ENCODE measurements at places on chromosomes 11 and 22. TPM values are rescaled to one million over a fixed set of nuclear protein-coding genes. Genes with fewer than 3 reads are reported as not detected.

Gene ACRV1
- 0.52 TPM for total RNA-seq

Gene TSPAN18
- 11.5 TPM for total RNA-seq

Gene LDLRAD3
- 39.1 TPM for total RNA-seq

Gene RFPL3
- total RNA-seq, result not detected

Gene YAP1
- total RNA-seq, result 49.6 TPM

Gene OR4D5
- total RNA-seq, result 0.52 TPM

Gene OR2AG2
- total RNA-seq, result not detected

Gene MRGPRF
- total RNA-seq, result 16.7 TPM

Gene MPZL2
- 1.0 TPM for total RNA-seq

Gene KRTAP5-7
- not detected for total RNA-seq

Gene CHRDL2
- 0.52 TPM for total RNA-seq

Gene MIF
- 76.7 TPM for total RNA-seq

Gene TSSC4
- 23.5 TPM for total RNA-seq

Gene BCO2
- 9.4 TPM for total RNA-seq

Gene SLCO2B1
- 9.4 TPM for total RNA-seq

Gene PKDREJ
- total RNA-seq, result not detected

Gene TRIM6
- 1.6 TPM for total RNA-seq

Gene CD248
- total RNA-seq, result 19.3 TPM

Gene C11orf16
- not detected for total RNA-seq

Gene SERPIND1
- total RNA-seq, result not detected

Gene DEPDC7
- 9.9 TPM for total RNA-seq

Gene LARGE2
- total RNA-seq, result not detected

Gene IFITM1
- 13.0 TPM for total RNA-seq

Gene TMEM121B
- 2.6 TPM for total RNA-seq

Gene LINC01488
- not detected for total RNA-seq

Gene FANCF
- 12.5 TPM for total RNA-seq

Gene ADM2
- under 0.01 TPM for total RNA-seq

Gene DKK3
- total RNA-seq, result 56.4 TPM

Gene BRSK2
- total RNA-seq, result 1.0 TPM

Gene SHANK3
- total RNA-seq, result 4.2 TPM

Gene ACTN3
- 156 TPM for total RNA-seq

Gene NUCB2
- total RNA-seq, result 24.0 TPM

Gene POU2F3
- not detected for total RNA-seq

Gene RFPL1
- total RNA-seq, result not detected

Gene OR51M1
- total RNA-seq, result not detected

Gene SCO2
- total RNA-seq, result 0.52 TPM

Gene OR6T1
- not detected for total RNA-seq

Gene GPR137
- total RNA-seq, result 6.3 TPM

Gene SHANK2
- 2.6 TPM for total RNA-seq

Gene RIC8A
- 87.7 TPM for total RNA-seq

Gene OR51F1
- total RNA-seq, result not detected

Gene DEUP1
- total RNA-seq, result not detected

Gene TEX54
- total RNA-seq, result not detected

Gene OR10A2
- not detected for total RNA-seq

Gene OR8D4
- under 0.01 TPM for total RNA-seq

Gene PAX6
- not detected for total RNA-seq
